Smooth muscle cell of the brain vasculature (primary cell): ENCODE measurements at places on chromosomes 13 and 19.

GRCh38 chr13:84446972-84447639, 564.8 kb upstream of the SLITRK1 start:
- peak; percentile 40 for DNase-seq

- DNase-seq = no peak
These were observed 527.9 kb downstream of the FGF9 start for GRCh38 chr13:22198641-22199217.

GRCh38 chr19:50659318-50660087, 10.3 kb downstream of the C19orf81 start:
- DNase-seq = no peak

DNA sequence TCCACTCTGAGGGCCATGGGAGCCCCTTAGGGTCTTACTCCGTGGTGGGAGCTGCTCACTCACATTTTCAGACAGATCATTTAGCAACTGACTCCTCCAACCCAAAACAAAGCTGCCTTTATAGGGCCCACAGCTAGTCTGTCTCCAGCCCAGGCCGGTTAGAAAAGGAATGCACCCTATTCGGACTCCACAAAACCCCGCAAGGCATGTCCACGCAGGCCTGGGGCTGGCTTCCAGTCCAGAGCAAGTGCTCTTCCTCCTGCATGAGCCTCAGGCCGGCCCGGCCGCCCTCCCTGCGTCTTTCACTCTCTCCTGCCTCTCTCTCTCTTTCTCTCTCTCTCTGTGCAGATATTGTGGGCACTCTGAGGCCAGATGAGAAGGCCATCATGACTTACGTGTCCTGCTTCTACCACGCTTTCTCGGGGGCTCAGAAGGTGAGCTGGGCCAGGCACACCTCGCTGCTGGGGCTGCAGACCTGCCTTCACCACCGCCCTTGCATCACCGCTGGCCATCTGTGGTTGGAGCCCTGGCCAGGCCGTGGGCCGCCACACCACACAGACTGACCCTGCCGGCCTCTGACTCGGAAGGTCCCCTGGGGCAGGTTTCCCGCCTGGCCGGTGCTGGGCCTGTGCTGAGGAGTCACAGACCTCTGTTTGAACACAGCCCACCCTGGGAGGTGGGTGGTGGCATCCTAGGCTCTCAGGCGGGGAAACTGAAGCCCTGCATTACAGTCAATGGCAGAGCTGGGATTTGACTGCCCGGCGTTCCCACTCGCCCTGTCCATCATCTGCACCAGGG, 33.1 kb downstream of the CAPN12 start:
- no peak for DNase-seq

- DNase-seq = no peak
These were observed 98.4 kb downstream of the WDFY2 start for GRCh38 chr13:51682686-51683085.

DNA sequence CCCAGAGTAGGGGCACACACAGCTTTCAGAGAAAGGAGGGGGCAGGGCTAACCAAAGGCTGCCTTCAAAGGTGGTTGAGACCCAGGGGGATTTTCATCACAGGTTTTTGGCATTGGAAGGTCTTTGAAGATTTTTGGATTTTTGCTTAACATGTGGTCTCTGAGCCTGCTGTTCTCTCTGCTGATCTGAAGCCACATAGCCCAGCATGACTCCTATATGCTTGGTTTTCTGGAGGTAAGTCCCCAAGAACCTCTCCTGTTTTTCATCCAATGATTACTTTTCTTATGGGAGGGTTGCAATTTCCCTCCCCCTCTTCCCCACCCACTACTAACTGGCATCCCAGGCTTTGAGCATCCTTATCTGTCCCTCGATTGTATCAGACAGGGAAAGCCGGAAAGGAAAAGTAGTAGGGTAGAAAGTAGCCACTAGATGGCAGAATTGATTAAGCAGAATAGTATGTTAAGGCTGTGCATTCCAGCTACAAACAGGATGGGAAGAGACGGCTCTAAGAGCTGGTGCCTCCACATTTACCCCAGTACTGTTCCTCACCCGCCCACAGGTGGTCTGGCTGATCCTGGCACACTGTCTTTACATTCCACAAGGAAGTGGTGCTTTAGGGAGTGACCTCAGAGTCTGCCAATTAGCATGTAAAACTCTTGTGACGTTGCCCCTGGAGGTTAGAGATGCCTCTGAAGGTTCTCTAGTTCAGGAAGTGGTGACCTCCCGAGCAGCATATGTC, 218.9 kb upstream of the EDNRB start:
- peak; percentile 26 for DNase-seq

GRCh38 chr19:45464274-45464673, 3.5 kb upstream of the FOSB start:
- DNase-seq = no peak

DNA sequence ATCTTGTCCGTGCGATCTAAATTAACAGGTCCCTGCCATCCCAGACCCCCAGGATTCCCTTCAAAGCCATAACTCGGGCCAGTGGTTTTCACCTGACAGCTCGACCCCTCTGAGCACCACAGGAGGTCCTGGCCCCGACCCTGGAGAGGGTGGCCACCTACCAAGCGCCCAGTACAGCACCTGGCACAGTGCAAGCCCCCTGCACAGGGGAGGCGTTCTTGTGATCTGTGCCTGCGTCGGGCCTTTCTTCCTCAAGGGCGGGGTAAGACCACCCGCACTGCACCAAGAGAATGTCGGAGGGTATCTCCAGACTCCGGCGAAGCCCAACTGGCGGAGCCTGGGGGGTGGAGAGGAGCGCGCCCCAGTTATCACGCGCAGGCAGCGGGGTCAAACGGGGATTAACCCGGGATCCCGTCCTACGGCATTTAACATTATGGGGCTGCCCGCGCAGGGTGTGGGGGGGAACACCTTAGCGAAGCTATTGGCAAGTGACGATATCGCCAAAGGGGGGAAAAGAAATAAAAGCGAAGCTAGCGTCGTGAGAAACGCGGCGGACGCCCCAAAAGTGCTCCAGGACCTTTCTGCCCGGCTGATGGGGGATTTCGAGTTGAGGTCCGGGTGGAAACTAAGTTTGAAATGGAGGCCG, 1.3 kb upstream of the HNRNPL start:
- no peak for DNase-seq

DNA sequence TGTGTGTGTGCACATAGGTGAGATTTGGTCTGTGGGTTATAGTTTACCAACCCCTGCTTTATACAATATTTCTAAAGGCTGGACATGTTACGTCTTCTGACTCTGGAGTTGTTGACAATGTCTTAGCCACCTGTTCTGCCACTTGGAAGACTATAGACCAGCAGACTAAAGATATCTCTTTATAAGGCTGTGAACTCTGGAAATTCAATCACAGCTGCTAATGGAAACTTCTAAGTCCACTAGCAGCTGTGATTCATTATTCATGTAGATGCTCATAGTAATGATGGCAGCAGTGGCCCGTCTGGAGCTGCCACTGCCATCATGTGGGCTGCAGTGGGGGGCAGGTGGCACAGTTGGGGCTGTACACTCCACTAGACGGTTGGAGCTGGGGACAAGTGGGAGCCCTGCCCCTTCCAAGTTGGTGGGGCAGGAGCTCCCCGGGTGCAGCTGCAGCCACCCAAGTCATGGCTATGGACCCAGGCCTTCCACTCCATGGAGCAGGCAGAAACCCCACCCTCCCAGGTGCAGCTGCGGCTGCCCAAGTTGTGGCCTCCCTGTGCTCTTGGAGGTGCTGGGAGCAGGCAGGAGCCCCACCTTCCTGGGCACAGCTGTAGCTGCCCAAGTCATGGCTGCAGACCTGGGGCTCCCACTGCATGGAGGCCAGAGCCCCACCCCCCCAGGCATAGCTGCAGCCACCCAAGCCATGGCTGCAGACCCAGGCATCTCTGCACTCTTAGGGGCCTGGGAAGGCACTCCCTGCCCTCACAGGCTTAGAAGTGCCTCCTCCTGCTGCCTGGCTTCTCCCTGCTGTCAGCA, 8.8 kb downstream of the IGFL4 start:
- DNase-seq = no peak

DNA sequence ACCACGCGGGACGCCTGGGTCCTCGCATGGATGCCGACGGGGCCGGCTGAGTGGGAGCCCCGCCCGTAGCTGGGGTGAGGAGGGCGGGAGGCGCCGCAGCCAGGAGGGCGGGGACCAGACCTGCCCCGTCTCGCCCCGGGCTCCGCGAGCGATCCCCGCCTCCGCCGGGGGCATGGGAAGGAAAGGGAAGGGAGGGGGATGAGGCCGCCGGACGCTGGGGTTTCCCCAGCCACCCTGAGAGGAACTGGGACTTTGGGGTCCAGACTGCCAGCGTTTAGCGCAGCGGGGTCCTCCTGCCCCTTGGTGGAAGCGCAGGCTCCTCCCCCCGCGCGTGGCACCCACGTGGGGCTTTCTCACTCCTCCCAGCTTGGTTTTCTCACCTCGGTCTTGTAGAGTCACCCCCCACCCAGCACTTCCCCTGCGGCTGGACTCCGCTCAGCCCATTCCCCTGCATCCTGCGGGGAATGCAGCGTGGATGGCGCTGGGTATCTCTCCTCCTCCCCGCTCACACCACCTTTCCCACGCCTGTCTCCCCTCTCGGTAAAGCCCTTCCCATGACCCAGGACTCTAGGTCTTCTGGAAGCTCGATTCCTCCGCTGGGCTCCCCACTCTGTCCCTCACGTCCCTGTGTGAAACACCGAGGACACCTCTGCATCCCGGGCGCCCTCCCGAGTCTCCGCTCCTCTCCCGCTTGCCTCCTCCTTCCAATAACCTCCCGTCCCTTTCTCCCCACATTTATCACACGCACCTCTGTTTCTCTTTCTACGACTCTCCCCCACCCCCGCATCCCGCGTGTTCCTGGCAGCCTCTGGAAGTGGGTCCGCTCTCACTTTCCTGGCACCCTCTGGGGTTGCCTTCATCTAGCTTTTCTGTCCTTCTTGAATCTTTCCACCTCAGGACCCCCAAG, 2.1 kb downstream of the TGFB1 start:
- no peak for DNase-seq
